ENCODE measurements at places on chromosomes 4 and X.

DNA sequence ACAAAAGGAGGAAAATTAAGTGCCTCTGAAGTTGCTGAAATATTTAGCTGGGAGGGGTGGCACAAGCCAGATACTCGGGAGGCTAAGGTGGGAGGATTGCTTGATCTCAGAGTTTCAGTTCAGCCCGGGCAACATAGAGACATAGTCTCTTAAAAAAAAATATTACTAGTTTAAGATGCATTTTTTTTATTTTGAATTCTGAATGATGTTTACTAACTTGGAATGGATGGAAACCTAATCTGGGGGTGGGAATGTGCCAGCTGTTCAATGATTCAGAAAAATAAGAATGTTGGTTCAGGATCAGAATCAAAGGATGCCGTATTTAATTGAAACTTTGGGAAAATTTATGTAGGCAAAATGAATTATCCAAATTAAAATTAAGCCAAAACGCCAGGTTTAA is 167.2 kb upstream of the ANK2 start:
- DNase-seq = no peak

DNA sequence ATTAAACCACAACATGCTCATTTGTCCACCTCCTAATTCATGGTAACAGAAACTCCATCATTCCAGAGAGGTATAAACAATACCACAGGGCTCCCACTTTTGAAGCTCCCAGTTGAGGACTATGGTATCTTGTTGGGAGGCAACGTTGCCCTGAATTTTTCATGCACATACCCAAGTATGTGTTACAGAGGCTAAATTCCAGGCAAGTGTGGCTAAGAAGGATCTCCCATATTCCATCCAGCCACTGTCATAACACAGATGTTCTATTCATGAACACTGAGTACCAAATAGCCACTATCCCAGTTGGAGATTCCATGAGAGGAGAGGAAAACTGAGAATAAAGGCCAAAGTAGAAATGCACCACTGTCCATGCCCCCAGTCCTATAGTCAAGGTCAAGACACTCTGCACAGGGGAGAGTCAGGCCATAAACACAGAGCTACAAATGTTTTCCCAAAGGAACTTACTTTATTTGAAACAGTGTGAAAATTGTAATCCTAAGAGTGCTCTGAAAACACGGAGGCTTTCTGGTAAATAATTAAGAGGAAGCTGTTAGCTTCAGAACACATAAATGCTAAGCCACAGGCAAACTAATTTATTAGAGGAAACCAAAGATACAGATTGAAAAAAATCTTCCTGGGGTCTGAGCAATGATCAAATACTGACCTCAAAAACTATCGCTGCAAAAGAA is 42.4 kb upstream of the TMPRSS11B start:
- no peak for DNase-seq

DNA sequence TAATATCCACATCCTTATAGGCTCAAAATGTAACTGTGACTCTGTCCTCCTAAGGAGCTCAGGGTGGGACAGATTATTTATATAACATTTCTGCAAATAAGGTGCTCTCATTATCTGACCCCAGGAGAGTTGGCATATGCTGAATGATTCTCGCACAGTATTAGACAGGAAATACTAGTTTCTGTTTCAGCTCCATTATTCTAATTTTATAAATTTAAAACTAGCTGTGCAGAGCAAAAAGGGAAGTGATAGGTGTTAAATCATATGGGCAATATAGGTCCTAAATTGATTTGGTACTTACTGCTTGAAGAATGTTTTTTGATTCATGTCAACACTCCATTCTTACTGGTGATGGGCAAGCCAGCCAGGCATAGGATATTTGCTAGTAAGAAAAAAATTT is 141.5 kb downstream of the GLRA2 start:
- DNase-seq = no peak

DNA sequence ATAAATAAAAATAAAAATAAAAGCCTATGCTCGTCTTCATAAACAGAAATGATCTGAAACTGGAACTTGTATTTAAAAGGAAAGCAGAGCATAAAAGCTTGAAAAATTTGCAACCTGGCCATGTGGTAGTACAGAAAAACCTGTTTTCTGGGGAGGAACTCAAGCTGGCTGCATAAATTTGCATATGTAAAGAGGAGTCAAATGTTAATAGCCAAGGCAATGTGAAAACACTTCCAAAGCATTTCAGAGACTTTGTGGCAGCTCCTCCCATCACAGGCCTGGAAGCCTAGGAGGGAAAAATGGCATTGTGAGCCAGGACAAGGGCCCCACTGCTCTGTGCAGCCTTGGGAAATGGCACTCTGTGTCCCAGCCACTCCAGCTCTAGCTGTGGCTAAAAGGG is 727.9 kb upstream of the DIAPH2 start:
- no peak for DNase-seq

DNA sequence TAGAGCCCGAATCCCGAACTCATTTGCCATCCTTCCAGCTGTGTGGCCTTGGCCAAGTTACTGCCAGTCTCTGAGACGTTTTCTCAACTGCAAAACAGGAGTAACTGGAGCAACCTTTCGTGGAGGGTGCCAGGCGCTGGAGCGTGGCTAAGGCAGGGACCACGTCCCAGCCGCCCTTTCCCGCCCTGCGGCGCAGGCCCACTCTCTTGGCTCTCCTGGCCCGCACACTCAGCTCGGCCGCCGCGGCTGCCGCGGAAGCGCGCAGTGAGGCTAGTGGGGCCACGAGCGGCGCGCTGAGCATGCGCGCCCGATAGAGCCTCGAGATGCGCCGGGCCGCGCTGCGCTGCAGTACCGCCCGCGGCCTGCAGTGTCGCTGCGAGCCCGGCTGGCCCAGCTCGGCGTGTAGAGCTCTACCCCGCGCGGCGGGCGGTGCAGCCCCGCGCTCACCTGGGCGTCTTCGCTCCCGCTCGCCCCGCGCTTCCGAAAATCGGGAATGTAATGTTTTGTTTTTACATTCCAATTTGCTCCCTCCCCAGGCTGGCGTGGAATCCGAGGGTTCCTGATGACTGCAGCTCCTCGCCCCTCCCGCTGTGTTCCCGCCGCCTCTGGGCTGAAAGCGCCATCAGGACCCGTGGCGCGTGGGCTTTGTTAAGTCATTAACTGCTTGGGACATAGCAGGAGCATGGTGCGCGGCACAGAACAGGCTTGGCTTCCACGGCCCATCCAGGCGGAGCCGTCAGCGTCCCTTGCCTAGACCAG is 4.0 kb upstream of the ZNF518B start:
- DNase-seq = no peak

GRCh38 chr4:153514688-153515426 is 48.7 kb downstream of the TMEM131L start:
- no peak for DNase-seq

DNA sequence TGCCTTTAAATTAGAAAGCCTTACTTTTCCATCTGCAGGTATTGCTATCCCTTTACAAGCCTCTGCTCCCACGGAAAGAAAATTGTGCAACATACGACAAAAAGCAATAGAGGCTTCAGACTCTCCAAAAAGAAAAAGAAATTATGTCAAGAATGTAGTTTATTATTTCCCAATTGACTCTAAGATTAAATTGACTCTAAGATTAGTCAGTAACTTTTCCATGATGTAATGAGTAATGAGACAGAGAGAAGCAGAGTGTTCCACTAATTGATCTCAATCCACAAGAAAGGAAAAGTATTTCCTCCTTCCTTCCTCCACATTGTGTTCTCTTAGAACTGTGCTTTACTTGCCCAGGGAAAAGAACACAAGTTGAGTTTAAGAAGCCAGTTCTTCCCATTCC is 345.7 kb upstream of the HS3ST1 start:
- no peak for DNase-seq

DNA sequence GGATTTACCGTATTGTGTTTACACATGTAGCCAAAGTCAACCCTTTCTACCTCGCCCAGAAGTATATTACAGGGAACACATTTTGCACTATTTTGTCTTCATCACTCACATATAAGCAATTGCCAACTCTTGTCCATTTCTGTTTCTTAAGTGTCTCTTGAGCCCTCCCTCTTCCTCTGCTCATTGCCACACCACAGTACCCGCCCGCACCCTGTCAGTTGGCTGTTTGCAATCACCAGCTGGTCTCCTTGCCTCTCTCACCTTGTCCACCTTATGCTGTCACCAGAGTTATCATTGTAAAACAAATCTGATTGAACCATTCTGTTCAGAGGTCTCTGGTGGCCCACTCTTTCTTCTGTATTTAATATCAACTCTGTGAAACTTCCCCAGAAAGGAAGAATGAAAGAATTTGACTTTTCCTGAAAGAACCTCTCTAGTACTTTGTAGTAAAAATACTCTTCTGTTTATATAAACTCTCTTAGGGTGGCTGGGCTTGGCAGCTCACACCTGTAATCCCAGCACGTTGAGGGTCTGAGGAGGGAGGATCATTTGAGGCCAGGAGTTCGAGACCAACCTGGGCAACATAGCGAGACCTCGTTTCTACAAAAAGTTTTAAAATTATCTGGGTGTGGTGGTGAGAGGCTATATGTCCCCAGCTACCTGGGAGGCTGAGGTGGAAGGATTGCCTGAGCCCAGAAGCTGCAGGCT is 50.2 kb downstream of the ING2 start:
- DNase-seq = no peak

DNA sequence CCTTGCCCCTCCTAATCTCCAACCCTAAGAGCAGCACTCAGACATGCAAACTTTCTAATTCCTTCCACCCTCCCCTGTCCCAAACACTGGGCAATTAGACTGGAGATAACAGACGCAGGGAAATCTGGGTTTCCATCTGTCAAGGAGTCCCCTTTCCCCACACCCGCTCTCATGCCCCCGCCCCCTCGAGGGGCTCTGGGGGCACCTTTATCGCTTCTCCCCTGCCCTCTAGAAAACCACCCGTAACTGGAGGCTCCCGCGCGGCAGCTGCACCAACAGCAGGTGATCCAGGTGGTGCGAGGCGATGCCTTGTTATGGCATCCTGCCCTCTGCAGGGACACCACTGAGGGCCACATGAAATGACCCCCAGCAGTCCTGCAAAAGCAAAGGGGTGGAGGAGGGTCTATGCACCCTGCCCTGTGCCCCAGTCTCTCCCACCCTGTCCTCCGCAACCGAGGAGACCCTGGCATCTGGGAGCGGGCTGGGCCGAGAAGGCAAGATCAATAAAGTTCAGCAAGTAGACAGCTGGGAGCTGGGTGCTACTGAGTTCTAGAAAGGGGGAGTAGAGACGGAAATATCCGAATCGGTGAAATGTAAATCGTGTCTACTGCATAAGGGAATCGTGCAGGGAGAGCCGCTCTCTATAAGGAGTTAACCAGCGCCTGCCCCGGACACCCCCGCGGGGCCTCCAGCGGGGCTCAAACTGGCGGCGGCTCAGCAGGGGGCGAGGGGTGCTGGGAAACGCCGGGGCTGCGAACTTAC is 1.6 kb downstream of the KCTD8 start:
- DNase-seq = no peak

DNA sequence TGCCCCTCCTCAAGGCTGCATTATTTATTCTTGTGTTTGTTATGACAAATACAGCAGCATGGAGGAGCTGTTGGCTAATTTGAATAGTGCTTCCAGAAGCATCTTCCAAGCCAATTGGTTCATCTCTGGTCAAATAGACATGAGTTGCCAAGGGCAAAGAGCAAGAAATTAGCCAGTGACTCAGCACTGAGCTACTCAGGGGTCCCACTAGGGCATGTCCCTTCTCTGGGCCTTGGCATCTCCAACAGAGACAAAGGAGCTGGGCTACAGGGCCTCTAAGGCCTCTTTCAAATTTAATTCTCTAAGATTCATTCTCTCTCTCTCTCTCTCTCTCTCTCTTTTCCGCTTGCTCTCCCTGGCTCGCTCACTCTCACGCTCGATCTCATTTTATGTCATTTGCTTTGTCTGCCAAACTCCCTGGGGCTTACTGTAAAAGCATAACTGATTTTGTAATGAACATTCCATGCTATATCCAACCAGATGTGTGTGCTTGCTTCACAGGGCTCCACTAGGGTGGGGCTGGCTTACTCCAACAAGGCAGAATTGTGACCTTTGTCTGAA is 86.7 kb upstream of the MAGEA4 start:
- no peak for DNase-seq

GRCh38 chrX:50594788-50595187 is 124.2 kb upstream of the DGKK start:
- no peak for DNase-seq

DNA sequence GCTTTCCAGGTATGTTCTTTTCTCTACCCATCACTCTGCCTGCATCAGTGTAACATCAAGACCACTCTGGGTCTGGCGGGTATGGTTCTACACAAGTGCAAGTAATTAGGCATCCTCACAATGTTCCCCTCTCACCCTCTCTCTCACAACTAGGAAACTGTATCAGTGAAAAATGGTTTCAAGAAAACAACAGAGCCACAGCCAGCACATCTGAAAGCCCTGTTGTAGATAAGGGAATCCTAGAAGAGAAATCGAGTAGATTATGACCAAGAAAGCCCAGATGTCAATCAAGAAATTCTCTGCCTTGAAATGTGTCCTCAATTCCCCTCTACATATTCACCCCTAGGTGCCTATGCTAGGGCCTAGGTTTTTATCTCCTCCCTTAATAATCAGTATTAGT is 281.3 kb upstream of the ANKRD50 start:
- no peak for DNase-seq

GRCh38 chrX:13287816-13288215 is 32.0 kb downstream of the ATXN3L start:
- DNase-seq = no peak

- DNase-seq = no peak
These were observed 59.4 kb downstream of the MTHFD2L start for GRCh38 chr4:74217365-74217764.

DNA sequence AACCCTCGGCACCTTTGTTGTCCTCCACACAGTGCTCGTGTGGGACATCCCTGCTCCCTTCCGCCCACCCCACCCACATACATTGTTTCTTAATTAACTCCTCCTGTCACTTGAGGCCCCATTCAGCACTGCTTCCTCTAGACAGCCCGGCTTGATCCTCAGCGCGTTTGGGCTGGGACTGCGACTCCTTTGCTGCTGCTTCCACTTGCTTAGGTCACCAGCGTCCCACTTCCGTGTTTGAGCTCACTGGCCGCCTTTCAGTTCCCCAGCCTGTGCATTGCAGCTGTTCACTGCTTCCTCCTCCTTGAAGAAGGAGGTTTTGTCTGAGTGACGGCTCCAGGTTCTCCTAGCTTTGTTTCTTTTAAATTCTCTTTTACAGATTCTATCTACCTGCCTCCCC is 16.1 kb downstream of the RNF4 start:
- no peak for DNase-seq

GRCh38 chr4:114976901-114977300 is 136.5 kb downstream of the NDST4 start:
- no peak for DNase-seq

DNA sequence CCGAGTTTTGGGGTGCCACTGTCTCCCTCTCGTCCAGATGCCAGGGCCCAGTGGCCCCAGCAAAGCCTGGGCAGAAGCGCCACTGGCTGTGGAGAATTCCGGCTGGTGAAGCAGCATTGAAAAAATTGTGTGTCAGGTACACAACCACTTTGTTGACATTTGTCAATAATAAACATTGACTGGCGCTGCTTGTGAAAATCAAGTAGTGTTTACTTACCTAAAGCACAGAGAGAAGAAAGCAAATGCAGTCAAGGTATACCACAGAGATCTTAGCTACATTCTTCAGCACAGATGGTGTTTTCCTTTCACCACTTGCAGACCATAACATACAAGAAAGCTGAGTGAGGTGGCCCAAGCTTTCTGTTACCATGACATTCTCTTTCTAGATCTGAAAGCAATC is 14.5 kb upstream of the SLC7A11 start:
- no peak for DNase-seq

GRCh38 chr4:165326831-165327210 is 648 bp upstream of the MSMO1 start:
- peak; percentile 39 for DNase-seq

GRCh38 chr4:173575482-173576152 is 45.6 kb upstream of the HAND2 start:
- DNase-seq = no peak
